ENCODE measurements at places on chromosomes 12 and 14. TPM values are rescaled to one million over a fixed set of nuclear protein-coding genes. Genes with fewer than 3 reads are reported as not detected.
A peak's percentile ranks its signal among the peaks of the same experiment; 100 is the strongest.

The TRAFD1 gene
- total RNA-seq: 70.4 TPM

The MIP gene
- not detected for total RNA-seq

The MYF5 gene
- total RNA-seq: not detected

- no peak overlapping the region for H3K27ac ChIP-seq
- no peaks in the 10 kb centered on the region for H3K36me3 ChIP-seq
- peaks cover 2% of the 10 kb centered on the region for H3K27me3 ChIP-seq
- no peak overlapping the region for H3K4me3 ChIP-seq
- H3K4me1 ChIP-seq: no peaks in the 10 kb centered on the region
Measured at GRCh38 chr12:131195796-131196195, 242.1 kb downstream of the ADGRD1 start.

DNA sequence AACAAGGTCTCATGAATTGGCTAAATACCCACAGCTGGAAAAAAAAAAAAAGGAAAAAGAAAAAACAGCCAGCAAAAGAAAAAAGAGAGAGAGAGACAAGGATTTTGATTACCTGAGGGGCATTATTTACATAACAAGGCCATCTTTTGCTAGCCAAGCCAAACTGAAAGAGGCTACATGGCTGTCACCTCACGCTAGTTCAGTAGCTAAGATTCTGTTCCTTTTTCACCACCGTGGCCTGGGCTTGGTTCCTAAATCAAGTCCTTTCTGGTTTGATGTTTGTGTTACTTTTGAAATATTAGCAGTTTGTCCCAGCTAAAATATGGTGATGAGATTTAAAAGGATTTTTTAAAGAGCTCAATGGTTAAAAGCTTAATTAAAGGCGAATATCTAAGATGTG is 2.0 kb upstream of the SDS start:
- DNase-seq: no peak
- no peaks in the 10 kb centered on the region for H3K36me3 ChIP-seq
- no peak overlapping the region for H3K27ac ChIP-seq
- H3K4me3 ChIP-seq: no peak overlapping the region

DNA sequence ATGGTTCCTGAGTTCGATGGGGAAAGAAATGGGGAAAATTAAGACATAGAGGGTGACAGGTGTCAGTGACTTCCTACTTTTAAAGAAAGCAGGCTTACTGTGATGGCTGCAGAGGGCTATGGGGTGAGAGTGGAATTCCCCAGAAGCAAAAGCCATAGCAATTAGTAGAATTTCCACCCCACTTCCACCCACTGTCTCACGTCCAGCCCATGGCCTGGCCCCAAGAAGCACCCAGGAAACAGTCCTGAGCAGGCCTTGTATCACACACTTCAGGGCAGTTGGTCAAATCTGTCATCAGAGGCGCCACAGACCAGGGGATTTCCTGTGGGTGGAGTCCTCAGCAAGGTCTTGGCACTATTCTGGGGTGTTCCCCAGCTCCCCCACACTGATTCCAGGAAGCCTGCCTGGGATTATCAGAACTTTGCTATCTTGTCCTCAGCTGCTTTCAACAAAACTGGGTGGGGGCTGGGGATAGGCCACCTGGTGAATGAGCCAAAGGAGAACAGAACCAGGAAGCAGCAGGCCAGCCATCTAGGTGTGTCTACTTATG is 120.1 kb upstream of the CCND2 start:
- H3K27ac ChIP-seq: peak overlapping the region; percentile 88
- peaks cover 82% of the 10 kb centered on the region for H3K4me1 ChIP-seq
- peak; percentile 74 for DNase-seq
- H3K4me3 ChIP-seq: peak overlapping the region; percentile 46
- H3K27me3 ChIP-seq: no peaks in the 10 kb centered on the region

The USP44 gene
- total RNA-seq: 2.9 TPM

DNA sequence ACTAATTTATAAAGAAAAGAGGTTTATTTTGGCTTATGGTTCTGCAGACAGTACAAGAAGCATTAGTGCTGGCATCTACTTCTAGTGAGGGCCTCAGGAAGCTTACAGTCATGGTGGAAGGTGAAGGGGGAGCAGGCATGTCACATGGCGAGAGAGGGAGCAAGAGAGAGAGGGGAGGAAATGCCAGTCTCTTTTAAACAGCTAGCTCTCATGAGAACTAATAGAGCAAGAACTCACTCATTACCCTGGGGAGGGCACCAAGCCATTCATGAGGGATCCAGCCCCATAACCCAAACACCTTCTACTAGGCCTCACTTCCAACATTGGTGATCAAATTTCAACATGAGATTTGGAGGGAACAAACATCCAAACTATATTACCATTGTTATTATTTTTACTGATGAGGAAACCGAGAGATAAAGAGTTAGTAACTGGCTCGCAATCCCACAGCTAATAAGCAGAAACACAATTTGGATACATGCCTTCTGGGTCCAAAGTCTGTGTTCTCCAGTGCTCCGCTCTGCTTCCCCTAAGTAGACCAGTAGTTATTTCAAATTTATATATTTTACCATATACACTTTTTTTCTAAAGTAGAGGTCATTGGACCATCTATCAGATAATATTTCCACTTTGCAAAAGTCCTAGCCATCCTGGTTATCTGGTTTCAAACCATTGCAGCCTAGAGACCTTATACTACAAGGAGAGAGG is 9.7 kb downstream of the SLC35E3 start:
- DNase-seq: no peak
- H3K36me3 ChIP-seq: peaks cover 50% of the 10 kb centered on the region
- no peak overlapping the region for H3K4me3 ChIP-seq

DNA sequence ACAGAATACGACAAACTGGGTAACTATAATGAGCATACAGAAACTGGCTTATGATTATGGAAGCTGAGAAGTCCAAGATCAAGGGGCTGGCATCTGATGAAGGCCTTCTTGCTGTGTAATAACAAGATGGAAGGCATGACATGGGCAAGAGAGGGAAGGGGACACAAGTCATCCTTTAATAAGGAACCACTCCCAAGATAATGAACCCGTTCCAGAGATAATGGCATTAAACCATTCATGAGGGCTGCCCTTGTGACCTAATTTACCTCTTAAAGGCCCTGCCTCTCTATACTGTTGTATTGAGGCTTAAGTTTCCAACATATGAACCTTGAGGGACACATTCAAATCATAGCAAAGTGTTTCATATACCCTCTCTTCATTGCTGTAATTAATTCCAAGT is 4.6 kb upstream of the VTI1B start:
- peaks cover 41% of the 10 kb centered on the region for H3K4me1 ChIP-seq
- no peak overlapping the region for H3K27ac ChIP-seq
- no peak for DNase-seq
- H3K36me3 ChIP-seq: peaks cover 43% of the 10 kb centered on the region
- H3K4me3 ChIP-seq: no peak overlapping the region

DNA sequence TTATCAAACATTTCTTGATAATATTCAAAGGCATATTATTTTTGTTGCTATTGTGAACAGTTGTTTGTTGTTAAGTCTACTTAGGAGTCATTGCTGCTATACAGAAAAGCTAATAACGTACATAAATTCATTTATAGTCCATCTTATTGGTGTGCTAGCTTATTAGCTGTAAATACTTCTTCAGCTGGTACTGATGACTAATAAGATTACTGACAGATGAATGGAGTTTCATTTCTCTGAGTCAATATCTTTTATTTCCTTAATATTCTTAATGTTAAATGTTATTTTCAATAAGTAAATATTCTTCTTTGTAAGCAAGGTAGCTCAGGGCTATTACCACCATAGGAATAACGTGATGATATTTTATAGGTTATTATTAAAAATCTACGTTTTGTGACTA is 139.4 kb upstream of the SLCO1C1 start:
- no peaks in the 10 kb centered on the region for H3K36me3 ChIP-seq
- H3K27ac ChIP-seq: no peak overlapping the region
- H3K4me1 ChIP-seq: no peaks in the 10 kb centered on the region
- H3K27me3 ChIP-seq: no peaks in the 10 kb centered on the region

GRCh38 chr12:30529489-30530269 is 166.0 kb downstream of the IPO8 start:
- H3K27me3 ChIP-seq: peaks cover 3% of the 10 kb centered on the region
- H3K27ac ChIP-seq: no peak overlapping the region
- H3K4me3 ChIP-seq: no peak overlapping the region
- no peaks in the 10 kb centered on the region for H3K36me3 ChIP-seq

The THAP2 gene
- 7.1 TPM for total RNA-seq

The SLC24A4 gene
- not detected for total RNA-seq

The TBX5 gene
- total RNA-seq: not detected

- H3K27ac ChIP-seq: no peak overlapping the region
- no peaks in the 10 kb centered on the region for H3K36me3 ChIP-seq
- no peak for DNase-seq
- H3K27me3 ChIP-seq: peaks cover 17% of the 10 kb centered on the region
- no peak overlapping the region for H3K4me3 ChIP-seq
Measured at GRCh38 chr12:8823565-8824300, 1.3 kb downstream of the A2ML1 start.

- DNase-seq: no peak
- peaks cover 46% of the 10 kb centered on the region for H3K36me3 ChIP-seq
- no peak overlapping the region for H3K27ac ChIP-seq
- H3K4me1 ChIP-seq: peaks cover 7% of the 10 kb centered on the region
- no peak overlapping the region for H3K4me3 ChIP-seq
Measured at GRCh38 chr12:89636052-89636775, 72.4 kb downstream of the ATP2B1 start.

- no peaks in the 10 kb centered on the region for H3K27me3 ChIP-seq
- H3K4me3 ChIP-seq: peak within 1 kb of the TSS; percentile 94
- peaks cover 18% of the 10 kb centered on the region for H3K36me3 ChIP-seq
- DNase-seq: peak; percentile 44
Measured at GRCh38 chr12:57772429-57773322, at the start of gene EEF1AKMT3. EEF1AKMT3 (plus strand) TSS chr12:57772614; CDS start chr12:57772725, 111 bp downstream.

DNA sequence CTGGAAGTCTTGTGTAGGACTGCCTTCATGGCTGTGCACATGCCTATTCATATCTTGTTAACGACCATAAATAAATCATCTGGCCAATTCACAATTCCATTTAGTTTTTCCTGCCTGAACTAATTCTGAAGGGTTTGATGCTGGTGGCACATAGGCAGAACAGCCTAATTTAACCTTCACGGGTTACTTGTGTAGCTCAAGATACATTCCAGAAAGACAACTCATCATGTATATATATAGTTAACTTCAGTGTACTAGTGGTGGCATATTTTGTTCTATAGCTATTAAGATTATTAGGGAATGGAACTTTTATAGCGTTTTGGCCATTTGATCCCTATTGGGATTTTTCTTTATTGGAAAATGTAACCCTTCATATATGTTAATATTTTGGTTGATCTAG is 31.4 kb downstream of the CFAP54 start:
- peaks cover 2% of the 10 kb centered on the region for H3K27me3 ChIP-seq
- no peaks in the 10 kb centered on the region for H3K36me3 ChIP-seq
- no peak overlapping the region for H3K4me3 ChIP-seq

The TEX52 gene
- total RNA-seq: 0.35 TPM

GRCh38 chr14:105938055-105938863 is 411.9 kb downstream of the TMEM121 start:
- DNase-seq: no peak
- peaks cover 8% of the 10 kb centered on the region for H3K4me1 ChIP-seq
- no peak overlapping the region for H3K27ac ChIP-seq
- H3K27me3 ChIP-seq: peaks cover 20% of the 10 kb centered on the region
- H3K36me3 ChIP-seq: peaks cover 6% of the 10 kb centered on the region

DNA sequence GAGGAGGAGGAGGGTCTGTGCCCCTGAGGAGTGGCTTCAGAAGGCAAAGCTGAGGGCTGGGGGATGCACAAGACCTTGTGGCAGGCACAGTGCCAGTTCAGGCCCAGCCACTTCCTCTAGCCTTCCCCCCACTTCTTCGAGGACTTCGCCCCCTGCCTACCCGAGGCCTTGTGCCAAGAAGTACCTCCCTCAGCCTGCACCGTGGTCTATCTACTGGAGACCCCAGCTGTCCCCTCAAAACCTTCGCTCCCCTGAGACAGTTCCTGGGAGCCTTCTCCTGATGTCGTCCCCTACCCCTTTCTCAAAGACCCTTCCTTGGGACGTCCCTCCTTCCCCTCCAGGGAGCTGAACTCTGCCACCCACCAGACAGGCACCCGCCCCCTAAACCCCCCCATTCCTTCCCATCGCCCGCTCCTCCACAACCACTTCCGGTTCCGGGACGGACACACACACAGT is 604 bp downstream of the ZNF384 start:
- H3K27me3 ChIP-seq: no peaks in the 10 kb centered on the region
- H3K27ac ChIP-seq: peak overlapping the region; percentile 95
- DNase-seq: peak; percentile 51
- peaks cover 54% of the 10 kb centered on the region for H3K4me1 ChIP-seq

The C3AR1 gene
- total RNA-seq: 5.9 TPM

GRCh38 chr12:122921917-122922316 is 26.0 kb upstream of the VPS37B start:
- no peak for DNase-seq
- H3K27ac ChIP-seq: no peak overlapping the region
- H3K27me3 ChIP-seq: no peaks in the 10 kb centered on the region
- H3K4me3 ChIP-seq: no peak overlapping the region

- no peaks in the 10 kb centered on the region for H3K36me3 ChIP-seq
- no peak for DNase-seq
- peak overlapping the region; percentile 6 for H3K27ac ChIP-seq
- H3K4me3 ChIP-seq: no peak overlapping the region
- H3K27me3 ChIP-seq: no peaks in the 10 kb centered on the region
- H3K4me1 ChIP-seq: peaks cover 9% of the 10 kb centered on the region
Measured at GRCh38 chr14:31927348-31927832, 149.7 kb upstream of the ARHGAP5 start.

DNA sequence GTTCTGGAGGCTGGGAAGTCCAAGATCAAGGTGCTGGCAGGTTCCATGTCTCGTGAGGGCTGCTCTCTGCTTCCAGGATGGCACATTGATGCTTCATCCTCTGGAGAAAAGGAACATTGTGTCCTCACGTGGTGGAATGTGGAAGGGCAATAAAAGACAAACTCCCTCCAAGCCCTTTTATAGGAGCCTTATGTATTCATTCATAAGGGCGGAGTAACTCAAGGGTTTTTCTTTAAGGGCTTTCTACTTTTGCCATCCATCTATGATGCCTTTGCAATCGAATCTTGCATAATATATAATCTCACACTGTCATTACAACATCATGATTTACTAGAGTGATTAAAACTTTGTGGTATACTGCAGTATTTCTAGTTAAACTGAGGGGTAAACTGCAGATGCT is 132.7 kb upstream of the DDHD1 start:
- peaks cover 2% of the 10 kb centered on the region for H3K27me3 ChIP-seq
- no peak for DNase-seq
- no peak overlapping the region for H3K4me3 ChIP-seq
- H3K4me1 ChIP-seq: no peaks in the 10 kb centered on the region
- H3K27ac ChIP-seq: no peak overlapping the region
- H3K36me3 ChIP-seq: no peaks in the 10 kb centered on the region

DNA sequence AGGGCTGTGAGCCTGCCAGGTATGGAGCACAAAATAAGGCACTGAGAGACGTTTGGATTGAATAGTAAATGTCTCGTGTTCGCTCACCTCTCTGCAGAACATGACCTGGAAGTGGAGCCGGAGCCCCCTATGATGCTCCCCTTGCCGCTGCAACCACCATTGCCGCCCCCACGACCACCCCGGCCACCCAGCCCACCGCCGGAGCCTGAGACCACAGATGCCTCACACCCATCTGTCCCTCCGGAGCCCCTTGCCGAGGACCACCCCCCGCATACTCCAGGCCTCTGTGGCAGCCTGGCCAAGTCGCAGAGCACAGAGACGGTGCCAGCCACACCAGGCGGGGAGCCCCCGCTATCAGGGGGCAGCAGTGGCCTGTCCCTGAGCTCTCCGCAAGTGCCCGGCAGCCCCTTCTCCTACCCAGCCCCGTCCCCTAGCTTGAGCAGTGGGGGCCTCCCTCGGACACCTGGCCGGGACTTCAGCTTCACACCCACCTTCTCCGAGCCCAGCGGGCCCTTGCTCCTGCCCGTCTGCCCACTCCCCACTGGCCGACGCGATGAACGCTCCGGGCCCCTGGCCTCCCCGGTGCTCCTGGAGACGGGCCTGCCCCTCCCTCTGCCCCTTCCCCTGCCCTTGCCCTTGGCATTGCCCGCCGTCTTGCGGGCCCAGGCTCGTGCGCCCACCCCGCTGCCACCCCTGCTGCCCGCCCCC is 18.7 kb downstream of the SETD1B start:
- H3K36me3 ChIP-seq: peaks cover 49% of the 10 kb centered on the region
- no peak overlapping the region for H3K27ac ChIP-seq
- H3K27me3 ChIP-seq: no peaks in the 10 kb centered on the region
- DNase-seq: no peak

All from activated CD4-positive, alpha-beta T cell treated with anti-CD3 and anti-CD28 coated beads, Interleukin-2, amount 10 ng/mL, durations not matched to agents 7 days and 5 days (primary cell).